ENCODE measurements at places on chromosomes 5 and 9.

GRCh38 chr5:127288676-127289075 is 1.9 kb upstream of the MEGF10 start:
- no peak for DNase-seq

- DNase-seq: peak; percentile 75
Measured at GRCh38 chr9:98873951-98874371, 66.5 kb downstream of the GALNT12 start.

- no peak for DNase-seq
Measured at GRCh38 chr9:76654051-76654461, 110.2 kb upstream of the PCA3 start.

- DNase-seq: no peak
Measured at GRCh38 chr5:135116160-135116561, 82.1 kb upstream of the PITX1 start.

- DNase-seq: no peak
Measured at GRCh38 chr5:39104221-39104620, 30.0 kb upstream of the RICTOR start.

DNA sequence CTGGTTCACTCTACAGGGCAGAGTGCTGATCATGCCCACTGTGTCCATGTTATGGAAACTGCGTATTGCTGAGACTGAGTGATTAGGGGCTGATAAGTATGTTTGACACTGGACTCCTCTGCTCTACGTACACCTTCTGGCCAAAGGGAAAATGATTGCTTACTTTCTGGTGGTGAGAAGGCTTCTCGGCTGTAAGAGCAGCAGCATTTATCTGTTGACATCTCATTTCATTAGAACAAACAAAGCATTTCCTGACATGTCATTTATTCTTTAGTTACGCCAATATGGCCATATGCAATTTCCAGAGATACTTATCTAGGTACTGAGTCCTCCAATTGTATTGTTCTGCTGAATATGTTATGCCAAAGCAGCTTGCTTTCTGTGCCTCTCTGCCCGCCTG is 5.6 kb downstream of the FAXDC2 start:
- no peak for DNase-seq

DNA sequence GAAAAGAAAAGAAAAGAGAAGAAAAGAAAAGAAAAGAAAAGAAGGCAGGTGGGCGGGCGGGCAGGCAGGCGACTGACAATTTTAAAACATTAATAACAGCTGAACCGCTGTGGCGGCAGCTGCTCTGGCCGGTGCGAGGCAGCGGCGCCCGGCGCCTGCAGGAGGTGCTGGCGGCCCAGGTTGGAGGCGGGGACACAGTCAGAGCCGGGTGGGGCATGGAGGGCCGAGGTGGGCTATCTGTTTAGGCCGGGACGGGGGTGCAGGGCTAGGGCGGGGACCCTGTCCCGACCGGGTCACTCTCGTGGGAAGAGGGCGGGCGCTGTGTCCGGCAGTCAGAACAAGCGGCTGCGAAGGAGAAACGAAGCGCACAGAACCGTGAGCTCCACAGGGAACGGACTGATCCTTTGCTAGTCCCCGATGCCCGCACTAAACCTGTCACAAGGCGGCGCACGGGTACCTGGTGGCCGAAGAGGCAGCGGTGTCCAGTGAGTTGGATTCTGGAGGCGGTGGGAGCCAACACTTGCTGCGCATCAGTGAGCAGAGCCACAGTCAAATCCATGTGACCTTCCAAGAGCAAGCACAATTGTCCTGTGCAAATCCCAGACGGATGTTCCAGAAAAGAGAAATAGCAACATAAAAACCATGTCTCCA is 13.6 kb upstream of the ALDOB start:
- DNase-seq: peak; percentile 83

DNA sequence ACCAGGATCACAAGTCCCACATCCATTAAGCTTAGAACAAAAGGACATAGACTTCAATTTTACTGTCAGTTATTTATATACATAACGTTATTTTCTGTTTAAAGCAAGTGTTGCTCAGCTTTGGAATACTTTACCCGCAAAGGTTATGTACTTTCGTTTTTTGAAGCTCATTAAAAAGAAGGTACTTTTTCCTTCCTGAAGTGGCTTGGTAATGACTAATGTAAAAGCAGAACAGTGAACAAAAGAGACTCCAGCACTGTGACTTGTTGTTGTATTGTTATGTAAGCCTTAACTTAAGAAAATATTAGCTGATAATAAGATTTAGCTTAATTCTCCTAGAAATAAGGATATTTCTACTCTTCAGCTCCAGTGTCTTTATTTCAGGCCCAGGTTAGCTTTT is 97.3 kb upstream of the SLCO6A1 start:
- DNase-seq: no peak

DNA sequence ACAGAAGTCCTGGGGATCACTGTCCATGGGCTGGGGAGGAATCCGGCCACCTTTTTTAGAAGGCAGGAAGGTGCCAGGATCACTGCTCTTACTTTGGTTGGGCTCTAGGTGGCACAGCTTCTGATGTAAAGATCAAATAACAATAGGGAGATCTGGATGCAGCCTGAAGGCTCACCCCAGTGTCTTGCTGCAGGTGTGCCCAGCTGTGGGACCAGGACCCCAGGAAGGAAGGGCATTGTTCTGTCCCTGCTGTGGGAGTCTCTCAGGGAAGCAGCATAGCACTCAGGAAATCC is 69.6 kb downstream of the DAB2IP start:
- DNase-seq: no peak

- no peak for DNase-seq
Measured at GRCh38 chr9:113998525-113999255, 79.4 kb downstream of the AMBP start.

- peak; percentile 72 for DNase-seq
Measured at GRCh38 chr5:138632900-138633489, 57.8 kb upstream of the HSPA9 start.

DNA sequence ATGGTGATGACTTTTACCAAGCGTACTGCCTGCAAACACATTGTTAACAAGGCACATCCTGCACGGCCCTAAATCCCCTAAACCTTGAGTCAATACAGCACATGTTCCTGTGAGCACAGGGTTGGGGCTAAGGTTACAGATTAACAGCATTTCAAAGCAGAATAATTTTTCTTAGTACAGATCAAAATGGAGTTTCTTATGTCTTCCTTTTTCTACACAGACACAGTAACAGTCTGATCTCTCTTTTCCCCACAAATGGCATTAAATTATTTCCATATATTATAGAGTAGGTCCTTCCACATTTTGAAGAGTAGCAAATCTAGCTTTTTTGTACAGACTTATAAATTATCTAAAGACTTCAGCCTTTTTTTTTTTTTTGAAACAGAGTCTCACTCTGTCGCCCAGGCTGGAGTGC is 1.6 kb upstream of the TMEM141 start:
- no peak for DNase-seq

DNA sequence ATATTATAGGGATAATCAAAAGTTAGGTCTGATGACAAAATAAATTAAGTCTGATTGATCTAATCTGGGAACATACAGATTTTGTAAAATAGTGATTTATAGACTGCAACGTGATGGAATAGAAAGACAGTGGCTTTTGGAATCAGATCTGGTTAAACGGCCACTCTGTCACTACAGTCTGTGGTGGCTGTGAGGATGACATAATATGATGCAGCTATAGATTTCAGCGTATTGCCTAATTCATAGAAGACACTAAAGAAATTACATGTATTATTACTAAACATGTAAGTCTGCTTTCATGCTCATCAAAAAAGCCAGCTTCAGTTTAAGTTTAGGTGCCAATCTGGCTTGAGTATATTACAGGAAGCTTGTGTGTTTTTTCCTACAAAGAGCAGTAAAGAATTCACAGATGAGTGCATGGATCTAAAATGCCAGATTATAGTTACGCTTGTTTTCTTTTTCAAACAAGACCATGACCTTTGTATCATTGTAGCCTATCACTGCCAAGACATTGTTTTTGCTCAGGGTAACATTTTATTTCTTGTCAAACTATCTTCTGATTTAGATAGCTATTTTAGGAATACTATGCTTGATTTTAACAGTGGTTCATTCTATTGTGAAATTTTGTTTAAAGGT is 25.7 kb downstream of the CPEB4 start:
- DNase-seq: no peak

- DNase-seq: no peak
Measured at GRCh38 chr5:111853748-111854147, 96.8 kb upstream of the NREP start.

DNA sequence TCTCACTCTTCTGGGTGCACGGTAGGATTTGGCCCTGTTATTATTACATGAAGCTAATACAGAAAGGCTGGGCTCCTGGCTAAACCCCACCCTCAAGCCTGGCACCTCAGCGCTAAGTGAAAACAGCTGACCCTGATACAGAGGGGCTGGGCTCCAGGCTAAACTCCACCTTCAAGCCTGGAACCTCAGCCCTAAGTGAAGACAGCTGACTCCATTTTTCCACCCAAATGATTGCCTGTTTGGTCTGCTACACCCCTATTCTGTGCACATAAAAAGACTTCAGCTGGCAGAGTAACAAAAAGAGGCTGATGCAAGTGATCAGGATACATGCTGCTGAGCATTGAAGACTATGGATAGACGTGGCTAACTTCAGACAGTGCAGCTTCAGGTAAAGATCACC is 148.4 kb upstream of the CLINT1 start:
- DNase-seq: no peak
